ENCODE measurements at places on chromosomes 16 and 17.

DNA sequence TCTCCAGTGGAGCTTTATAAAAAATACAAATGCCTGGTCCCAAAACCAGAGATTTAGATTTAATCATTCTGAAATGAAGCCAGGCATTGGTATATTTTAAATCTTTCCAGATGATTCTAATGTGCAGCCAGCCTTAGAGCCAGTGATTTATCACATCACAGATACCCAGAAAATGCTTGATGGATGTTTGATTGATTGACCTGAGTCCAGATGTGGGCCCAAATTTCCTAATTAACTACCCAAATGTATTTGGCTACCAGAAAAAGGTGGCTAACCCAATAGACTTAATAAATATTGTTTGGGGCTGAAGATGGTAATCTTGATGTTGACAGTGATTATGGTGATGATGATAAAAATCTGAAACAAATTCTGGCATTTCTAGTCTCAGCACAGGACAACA, 93.1 kb downstream of the ABCC12 start:
- no peak for DNase-seq

DNA sequence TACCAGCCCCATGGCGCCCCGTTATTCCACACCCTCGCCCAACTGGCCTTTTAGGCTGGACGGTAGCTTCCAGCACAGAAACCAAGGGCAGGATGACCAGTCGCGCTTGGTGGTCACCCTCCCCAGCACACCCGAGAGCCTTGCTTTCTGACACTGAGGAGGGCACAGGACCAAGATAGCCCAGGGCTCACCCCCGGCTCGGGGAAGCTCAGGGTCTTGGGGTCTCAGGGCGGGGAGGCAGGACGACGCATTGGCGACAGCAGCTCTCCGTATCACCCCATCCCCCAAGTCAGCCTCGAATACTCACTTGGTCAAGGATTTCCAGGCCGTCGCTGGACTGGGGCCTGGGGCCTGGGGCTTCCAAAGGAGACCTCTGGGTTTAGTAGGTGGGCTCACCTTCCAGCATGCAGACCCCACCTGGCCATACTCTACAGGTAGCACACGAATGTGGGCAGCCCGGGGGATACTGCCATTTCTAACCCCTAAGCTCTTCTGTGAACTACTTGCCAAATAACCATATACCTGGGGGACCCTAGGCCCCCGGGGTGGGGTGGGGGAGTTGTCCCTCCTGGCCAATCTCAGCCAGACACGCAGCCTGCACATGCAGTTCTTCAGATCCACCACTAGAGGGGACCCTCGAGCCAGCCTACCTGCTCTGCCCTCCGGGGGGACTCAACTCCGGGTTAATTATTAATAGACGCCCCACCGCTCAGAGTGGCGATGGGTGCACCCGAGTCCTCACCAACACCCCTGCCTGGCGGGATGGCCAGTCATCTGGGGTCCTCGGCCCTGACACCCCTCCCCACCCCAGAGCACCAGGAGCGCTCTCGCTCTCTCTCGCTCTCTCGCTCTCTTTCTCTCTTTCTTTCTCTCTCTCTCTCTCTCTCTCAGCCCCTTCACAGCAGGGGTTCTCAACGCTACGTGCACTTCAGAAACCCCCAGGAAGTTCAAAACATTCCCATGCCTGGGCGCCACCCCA, 30.0 kb downstream of the TBC1D16 start:
- no peak for DNase-seq

DNA sequence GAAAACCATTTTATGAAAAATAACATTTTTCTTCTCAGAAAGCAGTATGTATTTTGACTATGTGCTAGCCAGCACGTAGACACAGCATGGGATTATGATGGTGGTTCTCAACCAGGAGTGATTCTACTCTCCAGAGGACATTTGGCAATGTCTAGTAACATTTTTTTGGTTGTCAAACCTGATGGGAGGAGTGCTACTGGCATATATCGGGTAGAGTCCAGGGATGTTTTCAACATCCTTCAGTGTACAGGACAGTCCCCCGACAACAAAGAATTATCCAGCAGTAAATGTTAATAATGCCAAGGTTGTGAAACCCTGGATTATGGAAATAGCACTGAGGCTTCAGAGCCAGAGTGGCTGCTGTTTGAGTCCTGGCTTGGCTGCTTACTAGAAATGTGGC, 27.7 kb downstream of the AP2B1 start:
- DNase-seq, result no peak

DNA sequence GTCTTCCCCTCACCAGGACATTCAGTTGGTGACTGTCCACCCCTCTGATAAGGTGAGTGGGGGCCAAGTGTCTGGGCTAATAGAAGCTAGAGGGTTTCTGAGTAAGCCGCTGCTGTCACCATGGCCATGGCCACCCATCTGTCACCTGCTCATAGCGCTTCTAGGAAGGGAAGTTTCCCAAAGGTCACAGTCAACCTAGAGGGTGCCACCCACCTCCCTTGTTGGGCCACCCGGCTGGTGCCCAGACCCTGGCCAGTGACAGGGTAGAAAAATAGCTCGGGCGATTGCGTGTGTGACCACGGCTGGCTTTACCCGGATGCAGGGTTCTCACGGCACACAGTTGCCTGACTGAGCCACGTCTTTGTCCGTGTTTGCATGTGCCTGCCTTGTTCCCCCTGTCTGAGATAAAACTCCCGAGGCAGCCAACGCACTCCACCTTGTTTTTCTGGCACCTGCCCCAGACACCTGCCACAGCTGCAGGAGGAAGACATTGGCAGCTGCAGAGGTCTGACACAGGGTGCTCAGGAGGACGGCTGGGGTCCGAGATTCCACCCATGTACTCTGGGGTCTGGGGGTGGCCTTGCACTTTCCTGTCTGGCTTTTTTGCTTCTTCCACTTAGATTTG, 809 bp downstream of the PIRT start:
- DNase-seq, result no peak

DNA sequence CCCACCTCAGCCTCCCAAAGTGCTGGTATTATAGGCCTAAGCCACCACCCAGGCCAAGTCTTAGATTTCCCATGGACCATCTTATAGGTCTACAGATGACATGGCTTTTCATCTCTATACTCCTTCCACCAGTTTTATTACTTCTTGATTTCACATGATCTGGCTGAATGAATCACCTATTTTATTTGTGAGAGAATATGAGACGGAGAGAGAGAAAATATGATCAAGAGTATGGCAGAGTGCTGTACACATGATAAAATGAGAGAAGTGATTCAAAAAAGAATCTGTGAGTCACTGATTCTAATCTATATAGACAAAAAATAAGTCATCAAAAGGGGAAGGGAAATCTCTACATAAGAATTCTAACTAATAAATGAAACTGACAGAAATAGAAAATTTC, 13.7 kb downstream of the ACSM1 start:
- no peak for DNase-seq

Data from upper lobe of right lung (tissue), 1 donor.